Sigmoid colon (tissue), 7 donors: ENCODE measurements at places on chromosomes 4 and X.
A peak's percentile ranks its signal among the peaks of the same experiment; 100 is the strongest.

- no peak for DNase-seq
These were observed 556.1 kb downstream of the SPRY1 start for GRCh38 chr4:123952530-123953274.

DNA sequence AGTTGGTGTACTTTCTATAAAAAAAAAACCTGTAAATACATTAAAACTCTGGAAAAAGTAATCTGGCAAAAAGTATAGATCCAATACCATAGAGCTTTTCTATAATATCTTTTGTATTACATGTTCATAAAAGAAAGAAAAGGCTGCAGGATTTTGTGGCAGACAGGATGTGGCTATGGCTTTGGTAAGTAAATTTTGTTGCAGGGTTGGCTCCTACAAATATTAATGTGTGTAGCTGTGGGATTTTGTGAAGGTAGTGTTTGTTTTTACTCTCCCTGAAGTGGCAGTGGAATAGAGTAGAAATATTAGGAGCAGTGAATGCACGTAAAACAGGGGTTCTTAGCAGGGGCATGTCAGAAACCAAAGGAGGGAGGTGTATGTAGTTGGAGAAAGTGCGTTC lies 84.8 kb downstream of the TSPAN7 start:
- DNase-seq, result no peak

- no peak for DNase-seq
These were observed 13.4 kb upstream of the RNF175 start for GRCh38 chr4:153773236-153773690.

GRCh38 chr4:48134081-48134480 lies at the start of gene TXK:
Gene TXK, minus strand, starts transcription at chr4:48134250. Its CDS starts 80 bp downstream, at chr4:48134170.
- no peak for DNase-seq

DNA sequence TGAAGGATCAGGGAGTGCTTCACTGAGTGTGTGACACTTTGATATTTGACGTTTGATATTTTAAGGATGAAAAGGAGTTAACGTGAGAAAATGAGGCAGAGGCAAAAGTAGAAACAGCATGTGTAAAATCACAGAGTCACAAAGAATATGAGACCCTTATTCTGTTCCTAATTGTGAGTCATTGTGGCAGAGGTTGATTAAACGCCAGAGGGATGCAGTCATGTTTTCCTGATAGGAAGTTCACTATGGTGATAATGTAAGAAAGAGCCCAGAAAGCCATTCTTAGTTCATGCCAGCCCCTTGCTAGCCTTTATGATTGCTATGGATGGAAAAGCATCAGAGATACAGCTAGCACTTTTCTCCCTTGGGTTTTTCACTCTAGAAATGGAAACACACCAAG lies 33.5 kb upstream of the IGSF1 start:
- DNase-seq, result no peak

GRCh38 chrX:71823391-71824057 lies 60.4 kb downstream of the CXorf49B start:
- DNase-seq, result no peak

DNA sequence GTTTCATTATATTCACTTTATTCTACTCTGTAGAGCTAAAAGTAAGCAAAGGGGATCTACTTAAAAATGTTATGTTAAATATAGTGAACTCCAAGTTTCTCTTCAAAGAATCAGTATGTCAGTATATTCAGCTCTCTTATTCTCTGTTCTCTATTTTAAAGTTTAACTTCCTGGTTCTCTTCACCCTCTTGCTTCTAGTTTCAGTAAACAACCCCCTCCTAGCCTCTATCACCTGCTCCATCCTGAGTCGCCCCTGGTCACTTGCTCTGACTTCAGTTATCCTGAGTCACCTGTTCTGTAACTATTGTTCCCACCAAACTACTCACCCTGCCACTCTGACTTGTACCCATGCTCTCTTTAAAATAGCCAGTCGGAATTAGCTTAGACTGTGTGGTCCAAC lies 180.9 kb upstream of the AADAT start:
- DNase-seq, result no peak

GRCh38 chr4:182643801-182644682 lies 273.1 kb downstream of the DCTD start:
- no peak for DNase-seq

GRCh38 chr4:95640311-95640710 lies 91.5 kb upstream of the UNC5C start:
- DNase-seq, result no peak

DNA sequence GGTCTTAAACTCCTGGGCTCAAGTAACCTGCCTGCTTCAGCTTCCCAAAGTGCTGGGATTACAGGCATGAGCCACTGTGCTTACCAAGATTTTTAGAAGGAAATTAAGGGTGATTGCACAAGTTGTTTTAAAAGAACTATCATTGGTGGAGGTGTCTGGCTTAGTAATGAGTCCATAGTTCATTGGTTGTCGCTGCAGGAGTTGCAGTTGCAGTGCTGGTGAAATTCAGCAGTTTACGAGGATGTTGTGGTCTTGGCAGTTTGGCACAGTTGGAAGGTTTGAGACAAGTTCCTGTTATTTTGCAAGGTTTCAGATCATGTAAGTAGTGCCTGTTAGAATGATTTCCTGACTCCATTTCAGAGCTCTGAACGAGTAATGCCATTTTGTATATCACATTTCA lies 48.1 kb downstream of the RAB40AL start:
- DNase-seq, result no peak

GRCh38 chr4:122997463-122998101 lies 75.2 kb upstream of the NUDT6 start:
- DNase-seq, result no peak

GRCh38 chrX:8971116-8971515 lies 62.8 kb downstream of the FAM9B start:
- DNase-seq, result no peak

- no peak for DNase-seq
These were observed 103.9 kb upstream of the RAB40AL start for GRCh38 chrX:102833136-102833535.

- DNase-seq, result peak; percentile 95
These were observed at the start of gene NEK1 for GRCh38 chr4:169611991-169612870. Gene NEK1, minus strand, starts transcription at chr4:169612583. Its CDS starts 9,953 bp downstream, at chr4:169602630.

DNA sequence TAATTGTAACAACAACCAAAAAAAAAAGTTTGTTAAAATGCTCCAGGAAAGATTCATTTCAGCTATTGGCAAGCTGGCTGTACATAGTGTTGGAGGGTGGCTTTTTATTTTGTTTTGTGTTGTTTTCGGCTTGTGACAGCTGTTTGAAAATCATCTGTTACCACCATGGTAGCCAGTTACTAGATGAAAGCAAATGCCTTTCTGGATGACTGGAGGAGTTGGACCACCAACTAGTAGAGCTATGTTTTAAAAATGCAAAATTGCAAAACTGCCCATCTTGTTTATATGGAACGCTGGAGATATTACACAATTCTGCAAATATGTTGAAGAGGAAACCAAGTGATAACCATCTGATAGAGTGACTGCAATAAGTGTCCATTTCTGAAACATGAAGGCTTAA lies 53.2 kb upstream of the TNIP3 start:
- DNase-seq, result no peak

GRCh38 chr4:68469482-68469881 lies 22.2 kb downstream of the TMPRSS11E start:
- DNase-seq, result no peak

DNA sequence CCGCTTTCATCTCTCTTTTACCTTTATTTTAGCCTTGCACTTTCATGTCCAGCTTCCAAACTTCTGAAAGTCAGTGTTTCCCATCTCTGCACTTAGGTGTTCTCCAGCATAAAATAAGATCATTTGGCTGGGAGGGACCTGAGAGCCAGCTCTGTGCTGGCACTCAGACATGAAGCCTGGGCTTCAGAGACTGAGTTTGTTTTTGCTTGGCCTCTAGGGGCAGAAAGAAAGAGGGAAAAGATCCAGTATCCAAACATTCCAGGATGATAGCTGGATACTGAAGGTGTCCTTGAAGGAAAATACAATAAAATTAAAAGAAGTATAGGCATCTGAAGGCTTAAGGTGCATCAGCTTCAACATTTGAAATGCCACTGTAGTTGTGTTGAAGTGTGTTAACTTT lies 202.4 kb upstream of the ZIC3 start:
- no peak for DNase-seq

DNA sequence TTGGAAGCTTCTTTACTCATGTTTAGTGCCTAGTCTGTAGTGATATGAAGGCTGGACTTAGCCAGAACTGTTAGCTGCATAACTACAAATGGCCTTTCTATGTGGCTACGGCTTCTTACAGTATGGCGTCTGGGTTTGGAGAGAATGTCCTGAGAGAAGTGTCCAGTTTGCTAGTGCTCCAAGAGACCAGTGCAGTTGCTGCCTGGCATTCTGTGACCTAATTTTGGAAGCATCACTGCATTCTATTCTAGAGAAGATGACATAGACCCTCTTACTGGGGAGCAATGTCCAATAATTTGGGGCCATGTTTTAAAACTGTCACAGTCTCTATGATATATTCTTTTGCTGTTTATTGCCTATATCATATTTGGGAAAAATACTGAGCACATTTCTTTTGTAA lies 74.2 kb downstream of the STAG2 start:
- no peak for DNase-seq

DNA sequence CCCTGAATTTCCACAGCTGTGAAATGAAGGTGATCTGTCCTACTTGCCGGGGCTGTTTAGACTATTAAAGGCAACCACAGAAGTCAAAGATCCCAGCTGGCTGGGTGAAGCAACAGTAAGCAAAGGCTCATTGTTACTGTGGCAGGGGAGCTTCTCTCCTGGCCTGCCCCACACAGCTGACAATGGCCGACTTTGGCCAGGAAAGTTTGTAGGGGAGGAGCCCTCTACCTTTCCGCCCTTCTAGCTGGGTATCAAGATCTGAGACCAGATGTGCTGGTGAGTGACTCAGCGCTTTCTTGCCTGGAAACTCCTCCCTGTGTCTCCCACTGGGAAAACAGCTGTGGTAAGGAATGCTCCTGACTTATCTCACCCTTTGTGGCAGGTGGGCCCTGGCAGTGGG lies 21.1 kb downstream of the RASSF6 start:
- no peak for DNase-seq

- DNase-seq, result no peak
These were observed 87.2 kb upstream of the KLF3 start for GRCh38 chr4:38576767-38577166.

- DNase-seq, result no peak
These were observed 59.9 kb downstream of the HHIP start for GRCh38 chr4:144705601-144706590.

- no peak for DNase-seq
These were observed 516 bp upstream of the COX18 start for GRCh38 chr4:73070074-73070390.

DNA sequence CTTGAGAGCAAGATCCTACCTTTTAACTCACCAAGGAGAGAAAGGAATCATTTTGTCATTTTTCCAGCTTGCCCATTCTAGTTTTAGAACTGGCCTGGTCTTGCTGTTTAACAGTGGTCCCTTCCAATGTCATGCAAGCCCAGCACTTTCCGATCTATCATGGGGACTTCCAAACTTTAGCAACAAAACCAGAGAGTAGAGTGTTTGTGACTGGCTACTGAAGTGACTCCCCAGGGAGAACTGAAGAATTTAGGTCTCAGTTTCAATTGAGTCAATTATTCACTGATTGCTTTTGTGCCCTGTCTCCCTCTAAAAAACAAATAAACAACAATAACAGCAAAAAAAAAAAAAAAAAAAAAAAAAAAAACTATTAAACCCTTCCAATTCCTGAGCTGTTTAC lies 108.3 kb downstream of the LHFPL1 start:
- no peak for DNase-seq

GRCh38 chr4:71469541-71469940 lies 130.7 kb downstream of the SLC4A4 start:
- DNase-seq, result no peak

GRCh38 chr4:38040619-38041018 lies 80.4 kb downstream of the PTTG2 start:
- no peak for DNase-seq

DNA sequence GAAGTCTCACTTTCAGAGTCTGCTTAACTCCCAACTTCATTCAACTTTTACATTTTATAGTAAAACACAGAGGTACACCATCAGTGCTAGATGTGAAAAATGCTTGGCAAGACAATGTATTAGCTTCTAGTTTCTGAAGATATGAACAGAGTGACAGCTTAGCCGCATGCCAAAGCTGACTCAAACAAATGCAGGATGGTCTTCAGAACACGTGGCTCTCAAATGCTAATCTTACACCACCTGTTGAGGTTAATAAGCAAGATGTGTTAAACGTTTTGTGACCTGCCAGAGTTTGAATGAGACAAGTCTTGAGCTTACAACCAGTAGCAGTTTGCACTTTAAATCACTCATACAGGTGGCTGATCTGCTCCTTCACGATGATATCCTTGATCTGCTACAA lies 18.9 kb upstream of the GPM6B start:
- no peak for DNase-seq

DNA sequence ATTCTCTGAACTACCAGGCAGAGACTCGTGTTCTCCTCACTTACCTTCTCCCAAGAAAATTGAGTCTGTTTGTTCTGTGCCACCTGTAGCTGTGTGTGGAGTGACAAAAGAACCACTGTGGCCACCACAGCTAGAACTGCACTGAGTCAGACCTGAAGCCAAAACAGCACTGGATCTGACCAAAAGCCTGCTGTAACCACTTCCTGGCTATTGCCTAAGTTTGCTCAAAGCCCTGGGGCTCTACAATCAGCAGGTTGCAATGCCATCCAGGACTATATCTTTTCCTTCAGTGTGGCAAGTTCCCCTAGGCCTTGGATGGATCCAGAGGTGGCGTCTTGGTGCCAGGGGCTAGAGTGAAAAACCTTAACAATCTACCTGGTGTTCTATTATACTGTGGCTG lies 449.1 kb downstream of the FAM133A start:
- DNase-seq, result no peak

- no peak for DNase-seq
These were observed 102.9 kb upstream of the LRPAP1 start for GRCh38 chr4:3634894-3635820.

- no peak for DNase-seq
These were observed 197.9 kb downstream of the PRDM5 start for GRCh38 chr4:120724656-120725055.

DNA sequence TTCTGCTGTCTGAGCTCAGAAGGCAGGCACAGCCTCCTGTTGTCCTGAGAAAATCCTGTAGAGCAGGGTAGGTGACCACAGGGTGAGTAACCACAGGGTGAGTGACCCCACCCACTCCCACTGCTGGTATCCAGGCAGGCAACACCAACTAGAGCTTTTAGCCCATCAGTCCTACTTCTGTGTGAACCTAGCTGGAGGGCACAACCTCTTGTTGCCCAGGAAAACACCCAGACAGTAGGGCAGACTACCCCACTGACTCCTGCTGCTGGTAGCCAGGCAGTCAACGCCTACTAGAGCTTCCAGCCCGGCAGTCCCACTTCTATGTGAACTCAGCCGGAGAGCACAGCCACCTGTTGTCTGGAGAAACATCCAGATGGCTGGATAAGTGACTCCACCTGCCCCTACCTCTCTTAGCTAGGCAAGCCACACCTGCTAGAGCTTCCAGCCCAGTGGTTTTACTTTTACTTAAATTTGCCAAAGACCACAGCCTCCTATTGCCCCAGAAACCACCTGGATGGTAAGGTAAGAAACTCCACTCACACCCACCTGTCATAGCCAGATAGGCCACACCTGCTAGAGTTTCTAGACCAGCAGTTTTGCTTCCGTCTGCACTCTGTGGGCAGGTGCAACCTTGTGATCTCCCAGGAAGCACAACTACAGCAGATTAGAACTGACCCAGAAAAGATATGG lies 371.6 kb downstream of the INPP4B start:
- no peak for DNase-seq

- no peak for DNase-seq
These were observed 43.0 kb downstream of the BANK1 start for GRCh38 chr4:101833480-101833879.

GRCh38 chr4:42415281-42415680 lies 18.0 kb downstream of the SHISA3 start:
- no peak for DNase-seq

- DNase-seq, result no peak
These were observed 116.8 kb downstream of the KLHL4 start for GRCh38 chrX:87634361-87634760.

- DNase-seq, result no peak
These were observed 85.5 kb upstream of the ACSL1 start for GRCh38 chr4:184911310-184911709.
